ENCODE measurements at places on chromosomes 7 and 10.

DNA sequence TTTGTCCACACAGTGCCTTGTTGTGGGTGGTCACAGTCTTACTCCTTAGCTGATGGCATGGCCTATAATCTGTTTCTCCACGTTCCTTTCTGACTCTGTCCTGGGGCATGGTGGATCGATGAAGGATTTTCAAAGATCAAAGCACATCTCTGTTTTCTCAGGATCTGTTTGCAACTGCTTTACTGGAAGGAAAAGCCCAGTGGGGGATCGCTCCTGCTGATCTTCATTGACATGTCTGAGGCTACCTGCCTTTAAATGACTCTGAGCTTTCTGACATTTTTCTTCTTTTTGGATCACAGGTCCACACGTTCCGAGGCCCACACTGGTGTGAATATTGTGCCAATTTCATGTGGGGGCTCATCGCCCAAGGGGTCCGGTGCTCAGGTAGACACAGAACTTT, 68.0 kb upstream of the PRR15 start:
- no peak for DNase-seq

DNA sequence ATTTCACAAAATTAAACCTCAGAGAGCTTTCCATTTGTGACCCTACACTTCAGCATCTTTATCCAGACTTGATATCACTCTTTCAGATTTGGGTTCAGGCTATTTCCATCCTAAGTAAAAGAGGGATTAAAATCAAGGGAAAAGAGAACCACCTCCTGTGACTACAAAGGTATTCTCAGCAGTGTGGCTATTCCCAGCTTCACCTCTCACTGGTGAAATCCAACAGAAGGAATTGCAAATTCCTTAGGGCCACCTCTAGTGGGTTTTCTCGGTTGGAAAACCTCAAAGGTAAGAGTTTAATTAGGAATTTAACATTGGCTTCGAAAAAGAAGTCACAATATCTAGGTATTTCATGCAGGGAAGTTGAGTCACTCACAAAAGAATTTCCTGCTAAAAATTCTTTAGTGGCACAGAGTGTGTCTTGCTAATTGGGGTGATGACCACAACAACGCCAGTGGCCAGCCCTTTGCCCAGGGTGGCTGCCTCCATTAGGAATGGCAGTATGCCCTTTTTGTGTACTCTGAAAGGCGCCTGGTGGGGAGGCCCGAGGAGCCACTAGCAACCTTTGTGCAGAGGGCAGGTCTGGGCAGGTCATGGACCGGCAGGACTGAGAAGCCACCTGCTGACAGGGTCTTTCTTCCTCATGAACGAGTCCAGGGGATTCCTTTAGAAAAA, 52.2 kb downstream of the SEM1 start:
- no peak for DNase-seq

DNA sequence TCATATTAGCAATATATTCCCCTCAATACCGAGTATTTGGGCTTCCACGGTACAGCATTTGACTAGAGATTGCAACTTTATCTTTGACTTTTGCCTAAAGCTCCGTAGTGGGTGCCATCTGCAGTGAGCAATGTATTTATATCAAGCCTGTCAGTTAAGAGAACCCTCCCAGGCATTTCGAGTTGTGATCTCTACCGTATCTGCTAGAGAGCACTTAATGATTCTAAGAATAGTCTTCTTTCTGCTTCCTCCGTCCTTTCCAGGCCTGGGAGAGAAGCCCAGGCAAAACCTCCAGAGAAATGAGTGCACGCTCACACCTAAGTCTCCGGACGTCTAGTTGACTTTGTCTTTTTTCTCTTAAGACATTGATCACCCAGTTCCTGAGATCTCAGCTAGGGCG, 210.6 kb downstream of the KLF6 start:
- no peak for DNase-seq

- no peak for DNase-seq
These were observed 77.6 kb upstream of the LRRC4 start for GRCh38 chr7:128108641-128109423.

DNA sequence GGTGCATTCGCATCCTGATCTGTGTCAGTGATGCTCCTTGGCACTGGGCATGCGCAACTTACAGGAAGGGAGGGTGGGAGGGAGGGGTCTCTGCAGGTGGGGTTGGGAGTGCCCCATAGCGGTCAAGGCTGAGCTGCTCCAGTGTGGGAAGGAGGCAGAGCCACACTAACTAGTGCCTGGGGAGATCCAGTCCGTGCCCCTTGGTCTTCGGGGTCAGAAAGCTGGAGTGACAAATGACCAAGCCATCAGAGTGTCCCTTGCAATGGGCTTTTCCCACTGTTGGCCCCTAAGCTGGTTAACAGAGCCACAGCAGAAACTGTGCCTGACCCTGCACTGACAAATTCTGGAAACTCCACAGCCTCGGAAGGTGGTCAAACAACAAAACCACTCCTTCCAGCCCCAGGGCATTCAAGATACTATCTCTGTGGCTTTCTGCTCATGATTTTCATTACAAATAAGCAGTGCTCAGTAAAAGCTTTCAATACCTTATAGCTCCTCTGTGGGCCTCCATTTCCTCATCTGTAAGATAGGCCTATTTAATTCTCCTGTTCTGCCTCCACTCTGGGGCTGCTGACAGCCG, 138.1 kb upstream of the UNC5B start:
- peak; percentile 21 for DNase-seq

DNA sequence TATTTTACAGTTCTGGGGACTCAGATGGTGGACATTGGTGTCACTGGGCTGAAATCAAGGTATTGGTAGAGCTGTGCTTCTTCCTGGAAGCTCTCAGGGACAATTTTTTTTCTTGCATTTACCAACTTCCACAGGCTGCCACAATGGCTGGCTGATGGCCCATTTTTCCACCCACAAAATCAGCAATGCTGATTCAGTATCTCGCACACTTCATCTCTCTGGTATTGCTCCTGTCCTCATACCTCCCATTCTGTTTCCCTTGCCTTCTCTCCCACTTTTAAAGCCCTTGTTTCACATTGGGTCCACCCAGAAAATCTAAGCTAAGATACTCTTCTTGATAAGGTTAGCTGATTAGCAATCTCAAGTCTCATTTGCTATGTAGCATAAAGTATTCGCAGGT, 530.9 kb upstream of the POM121L12 start:
- no peak for DNase-seq

DNA sequence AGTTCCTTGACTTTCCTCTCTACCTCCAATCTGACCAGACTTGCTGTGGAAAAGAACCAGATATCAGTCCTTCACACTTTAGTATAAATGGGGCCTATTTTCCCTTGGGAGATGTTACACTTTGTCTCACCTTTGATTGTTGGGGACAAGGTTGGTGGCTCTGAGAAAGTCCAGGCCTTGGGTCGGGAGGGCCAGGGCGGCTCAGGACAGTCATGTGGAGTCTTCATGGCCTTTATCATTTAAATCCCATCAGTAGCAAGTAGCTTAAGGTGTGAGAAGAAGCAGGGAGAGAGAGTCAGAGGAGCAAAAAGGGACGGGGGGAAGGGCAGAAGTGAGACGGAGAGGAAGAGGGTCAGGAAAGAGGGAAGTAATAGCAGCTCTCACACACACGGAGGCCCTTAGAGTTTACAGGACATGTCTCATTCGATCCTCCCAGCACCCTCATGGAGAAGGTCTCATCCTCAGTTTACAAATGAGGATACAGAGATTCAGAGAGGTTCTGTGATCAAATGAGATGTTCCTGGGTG, 40.5 kb downstream of the TBATA start:
- no peak for DNase-seq

DNA sequence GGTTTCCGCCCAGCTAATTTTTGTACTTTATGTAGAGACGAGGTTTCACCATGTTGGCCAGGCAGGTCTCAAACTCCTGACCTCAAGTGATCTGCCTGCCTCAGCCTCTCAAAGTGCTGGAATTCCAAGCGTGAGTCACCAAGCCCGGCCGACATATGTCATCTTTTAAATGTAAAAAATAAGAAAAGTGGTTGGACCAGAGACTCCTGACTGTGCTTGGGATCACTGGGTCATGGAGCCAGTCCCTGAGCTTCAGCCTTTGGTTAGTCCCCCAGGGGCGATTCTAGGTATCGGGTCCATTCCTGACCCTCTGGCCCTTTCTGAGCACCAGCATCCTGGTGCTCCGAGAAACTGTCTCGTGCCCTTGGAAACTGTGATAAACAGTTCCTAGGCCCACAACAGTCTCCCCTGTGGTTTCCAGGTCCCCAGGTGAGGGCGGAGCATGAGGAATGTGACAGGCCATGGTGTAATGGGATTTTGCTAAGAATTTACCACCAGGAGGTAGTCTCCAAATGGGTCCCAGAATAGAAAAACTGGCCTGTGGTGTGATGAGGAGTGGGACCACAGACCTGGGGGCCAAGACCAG, 32.8 kb downstream of the UBTD1 start:
- DNase-seq, result peak; percentile 78

- DNase-seq, result no peak
These were observed 461.2 kb upstream of the VSTM2A start for GRCh38 chr7:54080971-54081370.

GRCh38 chr10:79019441-79020014, 49.2 kb upstream of the ZMIZ1 start:
- no peak for DNase-seq

GRCh38 chr10:133224756-133225372, 5.2 kb upstream of the UTF1 start:
- DNase-seq, result no peak

Measured in EL (cell line).